ENCODE measurements at places on chromosomes 16 and 17.

DNA sequence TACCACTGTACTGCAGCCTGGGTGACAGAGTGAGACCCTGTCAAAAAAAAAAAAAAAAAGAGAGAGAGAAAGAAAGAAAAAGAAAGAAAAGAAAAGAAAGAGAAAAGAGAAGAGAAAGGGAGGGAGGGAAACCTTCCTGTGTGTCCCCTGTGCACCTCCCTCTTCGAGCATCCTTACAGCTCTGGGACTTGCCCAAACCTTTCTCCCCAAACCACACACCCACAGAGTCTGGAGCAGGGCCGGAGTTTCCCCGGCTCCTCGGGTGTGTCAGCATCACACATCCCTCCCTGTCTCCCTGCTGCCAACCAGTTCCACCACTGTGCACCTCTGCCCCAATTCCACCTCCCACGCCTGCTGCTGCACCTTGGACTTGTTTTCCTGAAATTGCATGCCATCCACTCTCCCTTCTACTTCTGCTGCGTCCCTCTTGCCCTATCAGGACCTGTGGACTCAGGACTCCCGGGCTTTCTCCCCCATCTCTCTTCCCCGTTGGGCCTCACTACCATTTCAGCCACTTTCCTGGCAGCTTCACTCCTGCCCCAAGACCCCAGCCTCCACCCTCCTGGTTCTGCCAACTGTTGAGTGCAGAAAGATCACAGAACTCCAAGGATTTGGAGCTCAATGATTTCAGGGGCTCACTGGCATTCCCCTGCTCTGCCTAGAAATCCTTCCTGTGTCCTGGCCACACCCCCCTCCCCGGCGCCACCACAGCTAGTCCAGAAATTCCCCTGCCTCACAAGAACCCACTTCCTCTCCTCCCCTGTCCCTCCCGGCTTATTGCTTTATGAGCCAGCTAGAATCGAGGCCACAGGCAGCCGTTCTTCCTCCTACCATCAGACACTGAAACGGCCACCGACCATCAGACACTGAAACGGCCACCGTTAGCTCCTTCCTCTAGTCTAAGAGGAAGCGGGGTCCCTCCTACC, 3.7 kb upstream of the CDK3 start:
- H3K36me3 ChIP-seq = no peaks in the 10 kb centered on the region
- peak overlapping the region; percentile 79 for H3K27ac ChIP-seq
- H3K4me1 ChIP-seq = peaks cover 14% of the 10 kb centered on the region
- peak; percentile 54 for DNase-seq
- H3K4me3 ChIP-seq = peak overlapping the region; percentile 25
- H3K27me3 ChIP-seq = no peaks in the 10 kb centered on the region

- H3K27me3 ChIP-seq = peaks cover 3% of the 10 kb centered on the region
- peaks cover 1% of the 10 kb centered on the region for H3K4me1 ChIP-seq
- H3K27ac ChIP-seq = no peak overlapping the region
- no peak for DNase-seq
These were observed 21.2 kb downstream of the SYCE1L start for GRCh38 chr16:77220427-77220826.

- H3K4me1 ChIP-seq = peaks cover 10% of the 10 kb centered on the region
- peak; percentile 54 for DNase-seq
- H3K27me3 ChIP-seq = peaks cover 24% of the 10 kb centered on the region
These were observed 27.4 kb downstream of the EMP2 start for GRCh38 chr16:10552998-10553491.

GRCh38 chr16:80319181-80319580, 221.6 kb upstream of the DYNLRB2 start:
- no peak overlapping the region for H3K27ac ChIP-seq
- H3K36me3 ChIP-seq = no peaks in the 10 kb centered on the region
- no peak overlapping the region for H3K4me3 ChIP-seq
- DNase-seq = no peak
- no peaks in the 10 kb centered on the region for H3K4me1 ChIP-seq

DNA sequence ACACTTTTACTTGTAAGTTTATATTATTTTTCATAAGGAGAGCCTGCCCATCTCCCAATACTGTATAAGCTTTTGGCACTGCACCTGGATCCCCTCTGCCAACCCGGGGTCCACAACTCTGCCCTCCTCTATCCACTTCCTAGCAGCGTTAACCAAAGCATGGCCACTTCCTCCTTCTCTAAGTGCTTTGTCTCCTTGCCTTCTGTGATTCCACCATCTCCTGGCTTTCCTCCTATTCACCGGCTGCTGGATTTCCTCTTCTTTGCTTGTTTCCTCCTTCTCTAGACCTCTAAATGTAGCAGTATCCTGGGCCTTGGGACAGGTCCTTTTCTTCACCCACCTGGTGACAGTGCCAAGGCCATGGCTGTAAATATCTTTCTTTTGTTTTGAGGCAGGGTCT, 20.0 kb upstream of the WFIKKN2 start:
- H3K36me3 ChIP-seq = no peaks in the 10 kb centered on the region
- H3K4me3 ChIP-seq = no peak overlapping the region
- peaks cover 26% of the 10 kb centered on the region for H3K27me3 ChIP-seq
- H3K27ac ChIP-seq = no peak overlapping the region
- DNase-seq = no peak

DNA sequence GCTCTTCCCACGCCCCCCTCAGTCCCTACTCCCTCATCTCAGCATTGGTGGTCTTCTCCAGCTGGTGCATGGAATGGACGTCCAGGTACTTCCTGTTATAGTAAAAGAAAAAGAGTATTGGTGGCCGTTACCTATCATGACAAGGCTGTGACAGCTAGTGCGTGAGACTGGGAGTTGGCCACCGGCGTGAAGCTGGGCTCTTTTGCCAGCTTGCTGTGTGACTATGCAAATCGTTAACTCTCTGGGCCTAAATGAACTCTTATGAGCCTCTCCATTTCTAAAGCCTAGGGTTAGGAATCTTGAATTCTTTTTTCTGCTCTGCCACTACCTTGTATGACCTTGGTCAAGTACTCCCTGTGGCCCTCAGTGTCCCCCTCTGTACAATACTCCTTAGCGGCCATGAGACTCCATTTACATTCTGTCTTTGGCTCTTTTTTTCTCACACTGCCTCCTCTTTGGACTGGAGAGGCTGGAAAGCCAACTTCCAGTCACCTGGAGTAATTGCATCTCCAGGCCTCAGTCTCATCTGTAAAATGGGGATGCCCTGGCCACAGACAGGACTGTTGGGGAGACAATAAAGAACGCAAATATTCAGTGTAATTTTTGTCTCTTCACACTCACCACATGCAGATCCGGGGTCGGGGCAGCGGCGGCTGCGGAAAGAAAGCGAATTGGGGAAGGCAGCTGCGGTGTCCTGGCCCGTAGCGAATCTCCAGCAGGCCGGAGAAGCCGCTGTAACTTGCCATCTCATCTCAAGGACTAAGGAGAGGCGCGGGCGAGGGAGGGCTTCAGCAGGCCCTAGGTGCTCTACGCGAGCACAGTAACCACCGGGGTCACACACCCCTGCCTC, 1.1 kb downstream of the CFAP119 start:
- H3K27ac ChIP-seq = peak overlapping the region; percentile 92
- peaks cover 13% of the 10 kb centered on the region for H3K36me3 ChIP-seq
- H3K4me3 ChIP-seq = peak overlapping the region; percentile 92
- peaks cover 24% of the 10 kb centered on the region for H3K4me1 ChIP-seq

- H3K4me3 ChIP-seq = no peak overlapping the region
- H3K27ac ChIP-seq = no peak overlapping the region
- DNase-seq = no peak
These were observed 131.9 kb upstream of the SHISA6 start for GRCh38 chr17:11109106-11109505.

- H3K27ac ChIP-seq = no peak overlapping the region
- H3K36me3 ChIP-seq = no peaks in the 10 kb centered on the region
- H3K4me3 ChIP-seq = no peak overlapping the region
- peaks cover 13% of the 10 kb centered on the region for H3K27me3 ChIP-seq
These were observed 50.3 kb downstream of the MEOX1 start for GRCh38 chr17:43611230-43611969.

GRCh38 chr17:51860954-51861561, 297.5 kb downstream of the CA10 start:
- H3K27me3 ChIP-seq = no peaks in the 10 kb centered on the region
- H3K27ac ChIP-seq = no peak overlapping the region

GRCh38 chr17:33978889-33979288, 276.2 kb upstream of the CCL2 start:
- no peaks in the 10 kb centered on the region for H3K36me3 ChIP-seq
- no peak overlapping the region for H3K4me3 ChIP-seq
- H3K4me1 ChIP-seq = no peaks in the 10 kb centered on the region

DNA sequence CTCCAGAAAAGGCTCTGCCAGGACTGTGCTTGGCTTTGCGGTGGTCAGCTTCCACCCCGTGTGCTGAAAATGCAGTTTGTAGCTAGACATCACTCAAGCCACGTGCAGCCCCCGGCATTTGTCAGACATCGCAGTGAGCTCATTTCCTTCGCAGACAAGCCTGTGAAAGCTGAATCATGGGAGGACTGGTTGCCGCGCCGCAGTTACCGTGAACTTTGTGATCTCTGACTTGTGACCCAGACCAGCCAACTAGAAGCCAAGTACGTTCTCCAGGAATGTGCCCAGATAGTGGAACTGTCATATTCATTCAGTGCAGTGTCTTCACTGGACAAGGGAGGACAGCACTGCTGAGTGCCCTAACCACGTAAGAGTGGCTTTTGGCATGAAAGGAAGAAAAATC, 58.1 kb downstream of the NDE1 start:
- H3K27me3 ChIP-seq = no peaks in the 10 kb centered on the region
- no peak overlapping the region for H3K4me3 ChIP-seq
- no peak for DNase-seq
- H3K36me3 ChIP-seq = peaks cover 12% of the 10 kb centered on the region
- H3K27ac ChIP-seq = no peak overlapping the region

DNA sequence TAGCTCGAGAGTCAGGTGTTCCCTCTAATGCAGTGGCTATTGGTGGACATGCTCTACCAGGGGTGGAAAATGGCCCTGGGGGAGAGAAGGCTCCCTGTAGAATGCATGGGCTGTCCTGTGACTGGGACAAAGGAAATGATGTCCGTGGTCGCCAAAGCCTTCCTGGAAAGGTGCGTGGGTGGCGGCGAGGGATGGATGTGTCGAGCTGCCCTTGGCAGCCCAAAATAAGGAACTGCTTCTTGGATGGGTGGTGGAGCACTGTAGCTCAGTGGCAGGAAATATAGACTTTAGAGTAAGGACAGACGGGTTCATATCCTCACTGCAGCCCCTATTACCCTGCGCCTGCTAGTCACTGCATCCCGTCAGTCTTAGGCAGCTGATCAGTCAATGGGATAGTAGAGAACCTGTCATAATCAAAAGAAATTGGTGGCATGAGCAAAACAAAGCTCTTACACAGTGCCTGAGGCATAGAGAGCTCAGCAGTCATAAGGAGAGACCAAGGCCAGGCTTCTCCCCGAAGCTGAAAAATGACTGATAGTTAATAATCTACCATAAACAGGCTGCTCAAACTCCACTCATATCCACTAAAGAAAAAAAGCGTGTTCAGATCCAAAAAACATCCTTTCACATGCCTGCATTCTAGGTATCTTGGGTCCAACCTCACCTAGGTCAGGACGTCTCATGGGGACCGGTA, 123.5 kb upstream of the PLCG2 start:
- DNase-seq = no peak
- no peak overlapping the region for H3K4me3 ChIP-seq
- H3K4me1 ChIP-seq = peaks cover 2% of the 10 kb centered on the region

DNA sequence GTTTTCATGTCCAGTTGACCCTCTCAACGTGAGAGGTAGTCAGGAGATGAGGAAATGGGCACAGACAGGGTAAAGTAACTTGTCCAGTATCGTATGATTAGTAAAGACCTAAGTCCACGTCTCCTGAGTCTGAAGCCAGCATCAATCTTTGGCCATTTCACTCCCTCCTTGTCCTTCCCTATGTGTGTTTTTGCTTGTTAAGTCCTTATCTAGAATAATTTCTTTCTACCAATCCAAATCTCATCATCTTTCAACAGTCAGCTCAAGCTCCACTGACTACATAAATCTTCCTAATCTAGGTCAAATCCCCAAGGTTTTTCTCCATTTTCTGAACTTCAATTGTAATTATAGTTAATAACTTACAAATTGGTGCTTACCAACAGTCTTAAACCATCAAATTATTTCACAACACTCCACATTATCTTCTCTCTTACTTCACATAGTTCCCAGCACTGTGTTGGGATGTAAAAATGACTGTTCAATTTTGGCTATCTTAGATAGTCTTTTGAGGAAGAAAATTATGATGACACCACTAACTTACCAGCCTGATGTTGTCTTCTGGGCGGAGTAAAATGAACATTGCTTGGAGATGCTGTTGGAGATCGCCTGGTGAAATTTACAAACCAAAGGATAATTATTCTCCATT, 72.3 kb upstream of the CORO6 start:
- H3K27ac ChIP-seq = no peak overlapping the region
- H3K4me3 ChIP-seq = no peak overlapping the region
- H3K27me3 ChIP-seq = no peaks in the 10 kb centered on the region
- H3K36me3 ChIP-seq = peaks cover 29% of the 10 kb centered on the region

GRCh38 chr17:49337884-49338283, 24.2 kb downstream of the ZNF652 start:
- H3K4me1 ChIP-seq = peaks cover 48% of the 10 kb centered on the region
- peaks cover 5% of the 10 kb centered on the region for H3K27me3 ChIP-seq
- DNase-seq = no peak
- H3K27ac ChIP-seq = no peak overlapping the region

- no peak for DNase-seq
- H3K27me3 ChIP-seq = no peaks in the 10 kb centered on the region
- H3K4me1 ChIP-seq = peaks cover 3% of the 10 kb centered on the region
- H3K27ac ChIP-seq = no peak overlapping the region
- H3K36me3 ChIP-seq = no peaks in the 10 kb centered on the region
These were observed 215.6 kb downstream of the MSI2 start for GRCh38 chr17:57471868-57472368.

GRCh38 chr17:64784353-64785010, 122.4 kb upstream of the SMURF2 start:
- no peaks in the 10 kb centered on the region for H3K36me3 ChIP-seq
- H3K4me3 ChIP-seq = no peak overlapping the region
- no peak overlapping the region for H3K27ac ChIP-seq
- H3K4me1 ChIP-seq = peaks cover 17% of the 10 kb centered on the region

GRCh38 chr17:80792373-80792781, 199.3 kb upstream of the CHMP6 start:
- H3K27ac ChIP-seq = peak overlapping the region; percentile 98
- DNase-seq = no peak
- peaks cover 63% of the 10 kb centered on the region for H3K4me1 ChIP-seq
- H3K4me3 ChIP-seq = peak overlapping the region; percentile 68

GRCh38 chr17:19274893-19275292, 37.7 kb downstream of the EPN2 start:
- DNase-seq = no peak
- H3K4me1 ChIP-seq = peaks cover 27% of the 10 kb centered on the region
- H3K27me3 ChIP-seq = no peaks in the 10 kb centered on the region
- H3K27ac ChIP-seq = no peak overlapping the region
- no peak overlapping the region for H3K4me3 ChIP-seq

DNA sequence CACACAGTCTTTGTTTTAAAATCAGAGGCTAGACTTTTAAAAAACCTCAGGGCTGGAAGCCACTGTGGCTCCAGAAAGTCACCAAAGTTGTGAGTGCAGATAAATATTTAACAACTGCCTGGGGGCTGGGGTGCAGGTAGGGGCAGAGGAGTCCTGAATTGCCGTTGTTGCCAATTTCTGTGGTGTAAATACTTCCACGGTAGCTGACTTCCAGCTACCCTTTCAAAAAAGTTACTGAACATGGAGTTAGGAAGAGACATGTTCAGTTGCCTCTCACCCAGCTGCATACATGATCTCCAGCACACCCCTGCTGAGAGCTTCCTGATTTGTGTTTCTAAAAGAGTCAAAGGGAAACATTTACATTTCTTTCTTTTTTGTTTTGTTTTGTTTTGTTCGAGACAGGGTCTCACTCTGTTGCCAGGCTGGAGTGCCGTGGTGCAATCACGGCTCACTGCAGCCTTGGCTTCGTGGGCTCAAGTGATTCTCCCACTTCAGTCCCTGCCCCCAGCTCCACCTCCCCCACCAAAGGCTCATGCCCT, 58.7 kb downstream of the PLXDC1 start:
- no peaks in the 10 kb centered on the region for H3K36me3 ChIP-seq
- peaks cover 63% of the 10 kb centered on the region for H3K4me1 ChIP-seq

All from activated CD8-positive, alpha-beta memory T cell treated with anti-CD3 and anti-CD28 coated beads, Interleukin-2, amount 10 ng/mL, durations not matched to agents 7 days and 5 days (primary cell).